Cardiac fibroblast (primary cell): ENCODE measurements at places on chromosomes 3 and 15.

DNA sequence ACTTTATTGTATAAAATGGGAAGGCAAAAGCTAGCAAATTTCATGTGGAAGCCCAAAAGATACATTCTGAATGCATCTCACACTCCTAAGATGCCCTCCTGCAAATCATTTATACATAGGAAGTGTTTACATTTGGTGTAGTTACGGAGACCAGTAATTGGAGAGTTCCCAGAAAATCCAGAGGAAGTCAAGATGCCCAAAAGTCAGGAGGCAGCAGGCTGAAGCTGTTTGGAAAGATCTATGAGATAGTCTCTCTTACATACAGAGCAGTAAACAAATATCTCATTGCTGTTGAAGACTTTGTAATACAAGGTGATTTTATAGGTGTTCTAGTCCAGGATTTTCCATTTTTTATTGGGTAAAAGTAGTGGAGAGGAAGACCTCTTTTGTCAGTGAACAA lies 8.8 kb downstream of the KLHL24 start:
- no peak for DNase-seq

GRCh38 chr3:105868431-105868741 lies 426 bp downstream of the CBLB start:
- DNase-seq, result peak; percentile 65

DNA sequence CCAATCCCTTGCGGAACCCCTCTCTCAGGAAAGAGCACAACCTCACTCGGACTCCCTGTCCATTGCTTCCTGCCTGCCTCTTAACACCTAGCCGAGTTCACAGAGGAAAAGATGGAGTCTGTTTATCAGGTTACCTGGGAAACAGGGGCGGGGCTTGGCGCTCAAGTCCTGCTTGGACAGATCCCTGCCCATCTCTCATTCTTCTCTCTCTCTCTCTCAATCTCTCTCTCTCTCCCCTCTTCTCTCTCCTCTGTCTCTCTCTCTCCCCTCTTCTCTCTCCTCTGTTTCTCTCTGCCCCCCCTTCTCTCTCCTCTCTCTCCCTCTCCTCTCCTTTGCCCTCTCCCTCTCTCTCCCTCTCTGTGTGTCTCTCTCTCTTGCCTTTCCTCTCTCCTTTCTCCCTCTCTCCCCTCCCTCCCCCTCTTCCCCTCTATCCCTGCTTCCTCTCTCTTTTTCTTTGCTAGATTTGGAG lies at the start of gene EFHB:
Gene EFHB (minus strand): TSS at position 120 of the 469 bp plus-strand sequence. CDS start 199 bp downstream, outside the sequence.
- DNase-seq, result peak; percentile 41

- DNase-seq, result no peak
These were observed 63.6 kb downstream of the SCN5A start for GRCh38 chr3:38585791-38586420.

- DNase-seq, result no peak
These were observed 31.6 kb upstream of the ACAD9 start for GRCh38 chr3:128847666-128848370.
